Effector CD8-positive, alpha-beta T cell (primary cell): ENCODE measurements at places on chromosomes 1 and 21.

- no peak for DNase-seq
Observed at GRCh38 chr1:33361532-33362235, 40.8 kb upstream of the A3GALT2 start.

GRCh38 chr1:163864207-163864606 lies 542.5 kb downstream of the NUF2 start:
- DNase-seq, result no peak

- DNase-seq, result no peak
Observed at GRCh38 chr1:228862542-228863505, 127.5 kb downstream of the RHOU start.

DNA sequence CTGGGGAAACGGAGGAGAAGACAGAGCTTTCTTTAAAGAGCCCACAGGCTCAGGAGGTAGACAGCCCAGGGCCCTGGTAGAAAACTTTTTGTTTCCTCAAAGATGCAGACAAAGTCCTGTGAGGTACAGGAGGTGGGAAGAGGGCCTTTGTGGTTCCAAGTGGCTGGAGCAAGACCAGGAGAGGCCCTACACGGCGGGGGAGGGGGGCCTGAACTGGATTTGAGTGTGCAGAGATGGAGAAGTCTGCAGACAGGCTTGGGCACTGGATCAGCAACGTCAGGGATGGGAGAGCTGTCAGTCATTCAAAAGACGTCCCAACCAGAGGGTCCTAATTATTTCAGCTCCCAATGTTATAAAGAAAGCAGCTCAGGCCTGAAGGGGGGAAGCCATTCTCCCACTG lies 126.2 kb downstream of the EPHB2 start:
- DNase-seq, result no peak

- DNase-seq, result no peak
Observed at GRCh38 chr21:39182016-39182415, 1.2 kb downstream of the PSMG1 start.

- DNase-seq, result no peak
Observed at GRCh38 chr1:184767591-184767990, 12.9 kb upstream of the EDEM3 start.

DNA sequence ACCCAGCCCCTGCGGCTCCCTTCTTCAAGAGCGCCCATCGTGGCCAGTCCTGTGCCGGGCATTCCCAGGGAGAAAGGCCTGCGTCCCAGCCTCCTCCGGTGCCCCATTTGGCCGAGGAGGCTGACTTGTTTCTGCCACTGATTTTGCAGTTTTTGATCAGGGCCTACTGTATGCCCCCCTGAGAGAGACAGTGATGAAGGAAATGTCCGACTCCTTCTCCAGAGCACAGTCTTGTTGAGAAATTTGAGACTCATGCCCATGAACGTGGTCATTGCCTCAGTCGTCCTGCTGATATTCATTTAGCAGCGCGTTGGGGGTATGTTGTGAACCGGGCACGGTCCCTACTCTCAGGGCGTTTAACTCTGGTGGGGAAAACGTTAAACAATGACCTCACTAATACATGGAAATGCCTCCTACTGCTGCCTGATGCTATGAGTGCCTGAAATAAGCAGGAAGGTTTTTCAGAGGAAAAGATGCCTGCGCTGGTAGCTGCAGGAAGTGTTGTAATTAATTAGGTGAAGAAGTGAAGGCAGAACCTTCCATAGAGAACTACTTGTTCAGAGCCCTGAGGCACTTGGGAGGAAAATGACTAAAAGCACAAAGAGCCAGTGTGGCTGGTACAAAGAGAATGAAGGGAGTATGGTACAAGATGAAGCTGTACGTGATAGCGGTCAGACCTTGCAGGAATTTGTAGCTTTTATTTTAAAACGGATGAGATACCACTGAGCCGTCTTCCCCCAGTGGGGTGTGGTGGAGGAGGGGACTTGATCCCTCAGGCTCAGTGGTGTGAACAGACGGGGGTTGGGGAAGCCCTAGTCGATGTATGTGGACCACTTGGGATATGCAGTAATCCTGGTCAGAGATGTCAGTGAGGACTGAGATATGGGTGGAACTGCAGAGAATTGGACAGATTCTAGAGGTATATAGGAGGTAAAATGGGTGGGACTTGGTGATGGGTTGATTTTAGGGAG lies 730 bp downstream of the ZCCHC17 start:
- DNase-seq, result no peak

GRCh38 chr1:20010016-20010415 lies 30.6 kb upstream of the PLA2G2A start:
- DNase-seq, result no peak

GRCh38 chr1:200775850-200776249 lies 37.2 kb downstream of the CAMSAP2 start:
- DNase-seq, result no peak

GRCh38 chr1:60886793-60887331 lies 195.5 kb upstream of the NFIA start:
- no peak for DNase-seq

DNA sequence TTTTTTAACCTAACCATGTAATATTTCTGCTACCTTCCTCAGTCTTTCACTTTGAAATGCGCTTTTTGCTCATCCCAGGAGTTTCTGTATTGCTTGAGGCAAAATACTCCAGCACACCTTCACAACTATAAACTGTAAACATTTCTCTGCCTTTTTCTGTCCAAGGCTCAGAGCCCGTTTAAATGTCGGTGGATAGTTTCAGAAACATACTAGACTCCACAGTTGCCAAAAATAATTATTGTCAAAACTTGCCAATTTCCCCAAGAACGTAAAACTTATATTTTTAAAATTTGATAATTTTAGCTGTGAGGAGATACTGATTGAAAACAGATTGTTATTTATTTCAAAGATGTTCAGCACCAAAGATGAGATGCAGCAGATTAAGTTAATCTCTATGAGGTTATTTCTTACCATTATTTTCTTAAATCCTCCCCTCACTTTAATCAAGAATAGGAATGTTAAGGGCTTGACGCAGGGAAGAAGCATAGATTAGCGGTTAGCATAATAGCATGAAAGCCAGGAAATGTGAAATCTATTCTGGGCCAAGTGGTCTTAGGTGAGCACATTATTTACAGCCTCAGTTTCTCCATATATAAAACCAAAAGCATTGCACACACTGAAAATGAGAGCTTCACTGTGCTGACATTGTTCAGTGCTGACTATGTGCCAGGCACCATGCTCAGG lies 91.5 kb upstream of the ESRRG start:
- no peak for DNase-seq

DNA sequence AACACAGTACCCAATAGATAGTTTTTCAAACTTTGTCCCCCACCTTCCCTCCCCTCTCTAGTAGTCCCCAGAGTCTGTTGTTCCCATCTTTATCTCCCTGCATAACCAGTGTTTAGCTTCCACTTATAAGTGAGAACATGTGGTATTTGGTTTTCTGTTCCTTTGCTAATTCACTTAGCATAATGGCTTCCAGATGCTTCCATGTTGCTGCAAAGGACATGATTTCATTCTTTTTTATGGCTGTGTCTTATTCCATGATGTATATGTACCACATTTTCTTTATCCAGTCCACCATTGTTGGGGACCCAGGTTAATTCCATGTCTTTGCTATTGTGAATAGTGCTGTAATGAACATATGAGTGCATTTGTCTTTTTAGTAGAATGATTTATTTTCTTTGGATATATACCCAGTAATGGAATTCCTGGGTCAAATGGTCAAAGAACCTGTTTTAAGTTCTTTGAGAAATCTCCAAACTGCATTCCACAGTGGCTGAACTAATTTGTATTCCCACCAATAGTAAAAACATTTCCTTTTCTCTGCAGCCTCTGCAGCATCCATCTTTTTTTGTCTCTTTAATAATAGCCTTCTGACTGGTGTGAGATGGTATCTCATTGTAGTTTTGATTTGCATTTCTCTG lies 126.0 kb downstream of the AK5 start:
- no peak for DNase-seq
